ENCODE measurements at places on chromosomes 13 and 19.

- no peak for DNase-seq
Measured at GRCh38 chr19:45814851-45815480, at the start of gene RSPH6A. RSPH6A (minus strand) TSS chr19:45815308; CDS start chr19:45815176, 132 bp downstream.

DNA sequence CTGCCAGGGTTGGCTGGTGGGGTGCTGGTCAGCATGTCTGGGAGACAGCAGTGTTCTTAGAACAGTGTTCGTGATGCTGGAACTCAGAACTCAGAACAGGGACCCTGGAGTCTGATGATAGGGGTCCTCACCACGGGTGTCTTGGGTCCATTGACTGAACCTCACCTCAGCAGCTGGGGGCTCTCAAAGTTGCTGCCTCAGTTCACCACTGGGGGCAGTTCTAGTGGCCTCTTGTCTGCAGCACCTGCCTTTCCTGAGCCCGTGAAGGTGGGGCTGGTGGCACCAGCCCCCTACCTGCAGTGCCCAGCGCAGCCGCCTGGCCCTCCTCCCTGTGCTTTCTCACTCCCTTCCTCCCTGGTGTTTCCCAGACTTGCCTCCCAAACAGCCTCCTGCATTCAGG is 28.5 kb downstream of the SAFB start:
- DNase-seq, result no peak

- DNase-seq, result no peak
Measured at GRCh38 chr13:38409771-38410170, 60.1 kb downstream of the UFM1 start.

DNA sequence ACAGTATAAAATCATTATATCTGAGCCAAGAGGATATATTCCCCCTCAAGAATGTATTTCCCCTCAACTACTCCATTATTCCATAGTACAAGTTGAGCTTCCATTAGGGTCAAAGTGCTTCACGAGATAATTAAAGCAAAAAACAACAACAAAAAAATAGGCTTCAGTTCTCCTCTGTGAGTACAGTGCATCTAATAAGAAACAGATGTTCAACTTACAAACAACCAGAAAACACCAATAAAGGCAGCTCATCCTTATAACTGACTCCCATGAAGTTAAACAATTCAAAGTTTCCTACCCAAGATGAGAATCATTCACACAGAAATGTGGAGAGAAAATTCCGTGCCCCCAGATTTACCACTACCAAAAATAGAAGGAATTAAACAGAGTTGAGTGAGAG is 854.4 kb downstream of the PCDH9 start:
- DNase-seq, result no peak

DNA sequence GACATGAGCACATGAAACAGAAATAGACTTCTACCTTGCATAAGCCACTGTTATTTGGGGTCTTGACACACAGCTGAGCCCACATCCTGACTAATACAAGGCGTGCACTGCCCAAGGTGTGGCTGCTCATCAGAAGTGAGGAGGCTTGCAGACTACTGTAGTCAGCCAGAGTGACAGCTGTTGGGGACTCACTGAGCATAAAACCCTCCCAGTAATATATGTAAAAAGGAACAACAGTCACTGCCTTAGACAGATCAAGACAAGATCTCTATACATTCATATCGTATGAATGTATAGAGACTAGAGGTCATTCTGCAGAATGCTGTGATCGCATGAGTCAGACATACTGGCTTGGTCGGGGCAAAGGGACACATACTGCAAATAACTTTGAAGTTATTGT is 4.1 kb upstream of the C1QTNF9B start:
- DNase-seq, result no peak

GRCh38 chr13:110636701-110637201 is 21.4 kb downstream of the NAXD start:
- no peak for DNase-seq

DNA sequence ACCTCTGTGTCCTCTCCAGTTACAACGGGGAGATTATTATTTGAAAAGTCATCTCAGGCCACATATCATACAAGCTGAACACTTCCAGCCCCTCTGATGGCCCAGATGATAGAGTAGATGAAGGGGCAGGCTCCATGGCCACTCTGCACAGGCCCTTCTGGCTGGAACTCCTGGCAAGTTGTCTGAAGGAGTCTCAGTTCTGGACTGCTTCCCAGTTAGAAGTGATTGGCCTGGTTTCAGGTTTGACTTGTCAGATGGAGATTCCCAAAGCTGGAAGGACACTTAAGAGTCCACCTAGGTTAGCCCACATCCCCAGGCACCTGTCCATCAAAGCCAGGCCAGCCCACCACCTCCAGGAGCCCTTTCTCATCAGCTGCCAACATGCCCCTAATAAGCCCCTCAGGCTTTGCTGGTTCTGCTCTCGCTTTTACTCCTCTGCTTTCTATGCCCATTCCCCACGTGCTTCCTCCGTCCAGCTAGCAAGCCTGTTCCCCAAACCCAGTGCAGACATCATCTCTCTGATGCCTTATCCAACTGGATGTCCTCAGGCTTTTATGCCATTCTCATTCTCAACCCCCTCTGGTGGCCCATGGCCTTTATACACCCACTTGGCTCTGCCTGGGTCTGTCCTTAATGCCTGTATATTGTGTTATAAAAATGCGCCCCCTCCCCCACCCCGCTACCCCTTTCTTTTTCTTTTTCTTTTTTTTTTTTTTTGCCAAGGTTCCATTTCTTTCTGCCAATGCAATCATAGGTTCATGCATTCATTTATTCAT is 56.5 kb downstream of the HSPH1 start:
- DNase-seq, result no peak

- DNase-seq, result no peak
Measured at GRCh38 chr13:113048766-113049165, 56.8 kb upstream of the F7 start.

GRCh38 chr13:24129914-24130774 is 30.4 kb upstream of the SPATA13 start:
- no peak for DNase-seq

- DNase-seq, result no peak
Measured at GRCh38 chr19:23972161-23972560, 57.5 kb downstream of the ZNF726 start.

- no peak for DNase-seq
Measured at GRCh38 chr13:30009411-30009810, 159.0 kb upstream of the UBL3 start.
